ENCODE measurements at places on chromosomes 4 and X. TPM values are rescaled to one million over a fixed set of nuclear protein-coding genes. Genes with fewer than 3 reads are reported as not detected.

The WDR13 gene
- 127 TPM for total RNA-seq

The DCAF8L2 gene
- not detected for total RNA-seq

The RASSF6 gene
- total RNA-seq = 41.7 TPM

The KLKB1 gene
- total RNA-seq = 1.2 TPM

The GDPD2 gene
- 1.5 TPM for total RNA-seq

Measured in ureter (tissue), 1 donor.